ENCODE measurements at places on chromosomes 1 and 21. TPM values are rescaled to one million over a fixed set of nuclear protein-coding genes. Genes with fewer than 3 reads are reported as not detected.

- DNase-seq: peak; percentile 86
Measured at GRCh38 chr1:8408151-8408839, 90.4 kb downstream of the SLC45A1 start.

DNA sequence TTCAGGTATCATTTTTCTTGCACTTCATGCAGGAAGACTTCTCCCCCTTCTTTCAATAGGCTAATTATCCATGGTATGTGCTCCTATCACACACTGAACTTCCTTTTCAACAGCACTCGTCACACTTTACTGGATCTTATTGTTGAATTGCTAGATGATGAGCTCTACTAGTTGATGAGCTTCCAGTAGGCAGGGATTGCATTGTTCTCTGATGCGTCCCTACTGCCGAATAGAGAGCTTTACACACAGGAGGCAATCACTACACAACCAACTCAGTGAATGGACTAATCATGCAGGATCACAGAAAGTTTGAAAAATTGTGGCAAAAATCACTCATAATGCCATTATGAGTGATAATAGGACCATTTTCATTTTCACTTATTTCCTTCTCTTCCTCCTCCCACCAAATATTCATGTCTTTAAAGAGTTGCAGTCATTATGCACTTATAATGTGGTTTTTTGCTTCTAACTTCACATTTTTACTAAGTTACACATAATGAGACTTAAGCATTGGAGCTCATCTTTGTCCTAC lies 128.1 kb upstream of the ZNF648 start:
- no peak for DNase-seq

- no peak for DNase-seq
Measured at GRCh38 chr1:168861421-168862004, 132.5 kb upstream of the DPT start.

- peak; percentile 59 for DNase-seq
Measured at GRCh38 chr21:45853703-45854342, 127.7 kb upstream of the COL6A1 start.

DNA sequence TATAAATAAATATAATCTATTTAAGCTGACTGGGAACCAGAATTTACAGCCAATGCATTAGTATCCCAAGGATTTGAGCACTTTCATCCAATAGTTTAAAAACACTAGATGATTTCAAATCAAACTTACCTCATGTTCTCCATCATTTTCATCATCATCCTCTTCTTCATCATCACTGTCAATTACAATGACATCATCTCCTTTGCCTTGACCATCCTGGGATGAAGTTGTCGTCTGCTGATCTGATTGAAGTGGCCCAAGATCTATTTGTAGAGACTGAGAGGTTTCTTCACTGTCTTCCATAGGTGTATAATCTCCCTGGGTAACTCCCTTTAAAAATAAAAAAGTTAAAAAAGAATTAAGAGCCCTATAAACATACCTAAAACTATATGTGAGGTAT lies 47.7 kb downstream of the TPR start:
- DNase-seq: no peak

- DNase-seq: no peak
Measured at GRCh38 chr1:48222501-48223242, at the start of gene SLC5A9. TSS of gene SLC5A9 (plus strand) at chr1:48222716. CDS start at chr1:48222737, 21 bp downstream.

GRCh38 chr1:155833665-155834295 lies 23.2 kb downstream of the GON4L start:
- DNase-seq: no peak

- no peak for DNase-seq
Measured at GRCh38 chr1:200473698-200474371, 64.0 kb upstream of the ZNF281 start.

CYP4X1 gene
- total RNA-seq: 6.0 TPM

PADI1 gene
- total RNA-seq: 0.86 TPM

GRCh38 chr1:37755951-37756560 lies 8.9 kb downstream of the EPHA10 start:
- DNase-seq: no peak

DNA sequence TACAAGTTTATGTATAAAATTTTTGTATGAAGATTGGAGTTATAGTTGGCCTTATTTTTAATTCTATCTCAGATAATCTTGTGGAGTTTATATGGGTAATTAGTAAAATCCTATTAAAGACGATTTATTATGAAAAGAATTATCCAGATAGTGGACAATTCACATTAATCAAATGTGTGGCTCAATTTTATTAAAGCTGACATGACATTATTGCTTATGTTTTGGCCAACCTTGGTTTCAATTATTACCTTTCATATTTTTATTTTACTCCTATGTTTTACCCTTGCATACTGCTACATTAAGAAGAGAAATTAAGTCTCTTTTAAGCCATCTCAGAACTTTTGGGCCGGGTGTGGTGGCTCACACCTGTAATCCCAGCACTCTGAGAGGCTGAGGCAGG lies 110.0 kb downstream of the ITSN1 start:
- no peak for DNase-seq

DNA sequence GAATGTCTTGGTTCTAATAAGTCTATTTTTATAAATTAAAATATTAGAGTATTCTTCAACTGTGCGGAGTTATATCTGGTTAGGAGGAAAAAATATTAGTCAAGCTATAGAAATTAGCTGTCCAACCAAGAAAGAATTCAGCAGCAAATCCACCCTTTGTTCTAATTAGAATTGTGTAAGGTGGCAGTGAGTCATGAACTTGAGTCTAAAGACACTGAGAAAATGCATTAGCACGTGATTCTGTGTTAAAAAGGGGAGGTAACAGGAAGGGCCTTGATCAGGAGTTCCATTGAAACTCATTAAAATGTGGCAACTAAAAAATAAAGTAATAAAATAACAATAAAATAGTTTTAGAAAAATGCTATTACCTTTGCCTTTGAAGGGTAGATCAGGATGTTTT lies 398.2 kb upstream of the RGS18 start:
- no peak for DNase-seq

GRCh38 chr21:46155514-46156377 lies at the start of gene FTCD:
TSS of gene FTCD (minus strand) at chr21:46155579. CDS start at chr21:46155523, 56 bp downstream.
- peak; percentile 41 for DNase-seq

CD1D gene
- total RNA-seq: 1.7 TPM

HPCAL4 gene
- total RNA-seq: not detected

- DNase-seq: no peak
Measured at GRCh38 chr1:44591381-44591780, 82.9 kb downstream of the TMEM53 start.

GRCh38 chr1:143748906-143749305 lies 222.9 kb downstream of the FAM72C start:
- DNase-seq: no peak

FCRL1 gene
- total RNA-seq: 0.21 TPM

PTGS2 gene
- 16.0 TPM for total RNA-seq

DNA sequence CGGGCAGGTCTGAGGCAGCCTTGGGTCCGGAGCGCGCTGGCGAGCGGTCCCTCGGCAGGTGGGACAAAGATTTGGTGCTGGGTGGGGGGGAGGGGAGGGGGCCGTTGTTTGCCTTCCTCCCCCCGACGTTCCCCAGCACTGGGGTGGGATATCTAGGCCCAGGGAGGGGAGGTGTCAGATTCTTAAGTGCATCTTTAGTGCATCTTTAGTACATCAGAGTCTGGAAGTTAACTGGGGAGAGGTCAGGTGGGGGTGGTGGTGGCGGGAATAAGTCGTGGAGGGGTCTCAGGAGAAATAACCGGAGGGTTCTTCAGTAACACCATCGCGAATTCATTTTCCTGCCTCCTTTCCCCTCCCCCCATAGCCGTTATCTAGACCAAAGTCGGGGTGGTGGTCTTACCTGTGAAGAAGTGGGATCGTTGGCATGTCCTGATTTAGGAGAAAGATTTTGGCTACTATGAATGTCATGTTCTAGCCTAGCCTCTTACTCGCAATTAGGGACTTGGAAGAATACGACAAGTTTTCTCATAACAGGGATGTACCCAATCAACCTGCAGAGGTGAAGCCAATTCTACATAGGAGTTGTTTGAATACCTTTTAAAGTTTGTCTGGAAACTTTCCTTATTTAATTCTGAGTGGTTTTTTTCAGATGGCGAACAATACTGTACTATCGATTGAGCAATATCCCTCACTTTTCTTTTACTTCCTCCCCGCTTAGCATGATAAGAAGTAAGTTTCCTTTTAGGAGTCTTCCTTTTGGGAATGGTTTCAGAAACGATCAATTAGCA lies 886 bp downstream of the ZMYM4 start:
- no peak for DNase-seq

TBX19 gene
- 2.3 TPM for total RNA-seq

Measured in ureter (tissue), 1 donor.